ENCODE measurements at places on chromosomes 6 and 20.

DNA sequence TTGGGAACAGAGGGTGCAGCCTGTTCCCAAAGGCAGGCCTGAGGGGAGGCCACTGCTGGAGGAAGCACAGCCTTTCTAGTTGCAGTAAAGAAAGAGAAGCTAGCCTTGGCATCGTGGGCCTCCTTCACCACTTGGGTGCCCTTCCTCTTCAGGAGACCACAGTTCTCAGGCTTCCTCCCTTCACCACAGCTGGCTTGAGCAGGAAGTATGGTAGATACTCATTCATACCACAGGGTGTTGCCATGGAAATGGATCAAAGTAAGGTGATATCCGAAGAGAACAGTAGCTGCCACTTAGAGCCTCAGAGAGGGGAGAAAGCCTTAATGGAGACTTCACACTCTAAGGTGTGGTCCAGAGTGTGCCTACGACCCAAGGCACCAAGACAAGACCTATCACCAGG is 120.4 kb upstream of the RIPOR2 start:
- no peak for DNase-seq

GRCh38 chr6:151993364-151993763 is 185.9 kb downstream of the ESR1 start:
- no peak for DNase-seq

GRCh38 chr6:106980926-106981325 is 6.4 kb upstream of the CD24 start:
- DNase-seq, result no peak

DNA sequence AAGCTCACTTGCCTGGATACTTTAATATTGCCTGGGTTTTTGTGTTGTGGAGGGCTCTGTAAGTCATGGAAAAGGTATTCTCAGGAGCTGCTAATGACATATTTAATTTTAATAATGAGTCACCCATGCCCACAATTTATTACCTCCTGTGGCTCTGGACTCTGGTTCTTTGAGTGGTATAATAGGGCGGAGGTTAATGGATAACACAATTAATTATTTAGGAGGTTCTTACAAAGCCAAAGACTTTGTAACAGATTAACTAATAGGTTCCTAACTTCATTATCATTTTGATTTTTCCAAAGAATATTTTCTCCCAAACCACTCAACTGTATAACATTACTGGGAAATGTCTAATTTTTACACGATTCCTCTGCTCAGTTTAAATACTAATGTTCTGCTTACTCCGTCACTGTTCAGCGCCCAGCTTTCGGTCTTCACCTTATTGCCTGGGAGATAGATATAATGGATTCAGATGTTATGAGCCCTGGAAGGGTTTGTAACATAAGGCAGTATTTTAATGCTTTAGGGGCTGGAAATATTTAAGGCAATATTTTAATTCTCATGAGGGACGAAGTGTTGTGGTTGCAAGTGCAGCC is 29.4 kb downstream of the PHACTR3 start:
- no peak for DNase-seq

DNA sequence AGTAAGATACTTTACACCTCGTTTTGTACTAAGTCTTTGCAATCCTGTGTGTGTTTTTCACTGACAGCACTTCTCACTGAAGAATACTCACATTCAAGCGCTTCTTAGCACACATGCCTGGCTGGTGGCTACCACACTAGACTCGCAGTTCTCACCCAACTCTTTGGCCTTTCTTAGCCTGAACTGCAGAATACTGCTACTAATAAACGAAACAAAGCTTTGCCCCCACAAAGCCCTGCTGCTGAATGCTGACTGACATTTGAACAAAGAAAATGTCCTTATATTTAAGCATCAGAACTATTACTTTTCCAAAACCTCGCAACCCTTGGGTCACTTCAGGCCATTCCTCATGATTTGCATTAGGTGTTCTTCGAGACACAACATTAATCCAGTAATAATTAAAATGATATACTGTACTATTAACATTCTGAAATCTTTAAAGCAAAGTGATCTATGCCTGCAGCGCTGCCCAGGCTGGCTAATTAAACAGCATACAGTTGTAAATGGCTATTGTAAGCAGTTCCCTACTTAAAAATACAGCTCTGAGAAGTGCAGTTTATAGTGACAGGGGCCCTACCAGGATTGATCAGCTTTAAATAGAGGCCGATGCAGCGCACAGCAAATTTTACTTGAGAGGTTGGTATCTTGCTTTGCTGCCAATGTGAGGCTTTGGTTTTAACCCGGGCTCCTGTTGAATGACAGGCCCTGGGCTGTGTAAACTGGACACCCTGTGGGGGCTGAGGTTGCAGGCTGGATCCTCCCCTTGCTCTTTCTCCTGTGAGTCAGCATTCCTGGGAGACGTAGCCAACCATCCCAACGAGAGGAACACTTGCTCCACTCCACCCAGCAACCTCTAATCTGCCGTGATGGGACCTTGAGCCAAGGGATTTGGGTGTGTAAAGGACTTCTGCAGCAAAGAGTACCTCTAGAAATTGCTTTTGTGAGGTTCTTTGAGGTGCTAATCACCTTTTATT is 899.0 kb downstream of the TFAP2A start:
- DNase-seq, result no peak
